ENCODE measurements at places on chromosomes 1 and 21.

GRCh38 chr1:2554621-2555387 lies 1.4 kb upstream of the TNFRSF14 start:
- DNase-seq: no peak

GRCh38 chr1:234776876-234777855 lies 167.2 kb upstream of the IRF2BP2 start:
- no peak for DNase-seq

DNA sequence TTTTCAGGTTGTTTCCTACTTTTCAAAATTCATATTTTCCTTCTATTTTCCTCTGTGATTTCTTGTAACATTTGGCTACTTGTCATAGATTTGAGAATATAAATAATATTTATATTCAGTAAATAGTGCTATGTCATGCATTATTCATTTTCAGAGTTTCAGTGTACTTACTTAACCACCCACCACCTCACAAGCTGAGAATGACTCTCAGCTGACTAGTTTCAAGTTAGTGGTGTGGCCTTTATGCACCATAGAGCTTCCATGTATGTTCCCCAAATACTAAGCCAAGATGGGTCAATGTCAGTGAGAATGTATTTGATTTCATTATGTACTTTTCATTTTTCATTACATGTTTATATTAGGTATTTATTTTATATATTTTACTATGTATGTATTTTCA lies 56.9 kb upstream of the RGS1 start:
- no peak for DNase-seq

DNA sequence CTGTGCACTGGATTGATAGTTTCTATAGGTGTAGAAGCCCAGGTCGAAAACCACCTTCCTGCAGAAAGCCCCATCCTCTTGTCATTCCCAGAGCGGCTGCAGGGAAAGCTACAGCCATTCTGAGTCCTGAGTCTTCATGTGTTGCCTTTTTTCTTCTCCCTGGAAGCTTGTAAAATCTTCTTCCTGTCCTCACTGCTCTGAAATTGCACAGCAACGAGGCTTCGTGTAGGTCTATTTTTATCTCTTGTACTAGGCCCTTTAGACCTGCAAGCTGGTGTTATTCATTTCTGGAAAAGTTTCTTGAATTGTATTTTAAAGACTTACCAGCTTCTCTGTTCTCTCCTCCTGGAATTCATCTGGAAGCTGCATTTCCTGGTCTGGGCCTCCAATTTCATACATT lies 44.2 kb upstream of the ETS2 start:
- DNase-seq: no peak

DNA sequence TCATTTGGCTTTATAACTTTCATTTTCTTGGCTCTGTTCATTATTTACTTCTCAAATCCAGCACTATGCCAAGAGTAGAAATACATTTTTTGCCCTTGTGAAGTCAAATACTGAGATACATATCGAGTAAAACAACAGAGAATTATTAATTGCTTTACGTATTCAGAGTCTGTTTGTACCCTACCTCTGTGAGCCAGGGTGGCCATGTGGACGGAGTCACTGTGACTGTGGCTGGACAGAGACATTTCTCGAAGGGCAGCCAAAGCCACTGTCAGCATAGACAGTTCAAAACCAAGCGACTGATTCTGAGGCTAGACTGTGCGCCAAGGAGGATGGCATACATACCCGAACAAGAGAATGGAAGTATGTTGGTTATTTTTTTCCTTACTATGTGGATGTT lies 391.0 kb upstream of the PROX1 start:
- DNase-seq: no peak

DNA sequence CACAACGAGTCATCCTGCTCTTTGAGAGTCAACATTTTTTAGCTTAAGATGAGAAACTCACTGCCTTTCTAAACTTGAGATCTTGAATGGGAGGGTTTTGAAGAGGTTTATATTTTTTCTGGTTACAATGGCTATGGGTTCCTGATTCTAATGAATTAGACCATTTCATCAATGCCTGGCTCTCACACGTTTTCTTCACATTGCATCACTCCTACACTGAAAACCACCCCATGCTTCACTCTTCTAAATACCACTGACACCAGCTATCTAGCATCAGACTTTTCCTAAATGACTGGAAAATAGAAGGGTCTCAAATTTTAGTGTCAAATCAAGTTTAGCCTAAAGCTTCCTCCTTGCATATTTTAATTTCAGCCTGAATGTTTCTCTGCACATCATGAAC lies 606.1 kb upstream of the USP24 start:
- DNase-seq: no peak

DNA sequence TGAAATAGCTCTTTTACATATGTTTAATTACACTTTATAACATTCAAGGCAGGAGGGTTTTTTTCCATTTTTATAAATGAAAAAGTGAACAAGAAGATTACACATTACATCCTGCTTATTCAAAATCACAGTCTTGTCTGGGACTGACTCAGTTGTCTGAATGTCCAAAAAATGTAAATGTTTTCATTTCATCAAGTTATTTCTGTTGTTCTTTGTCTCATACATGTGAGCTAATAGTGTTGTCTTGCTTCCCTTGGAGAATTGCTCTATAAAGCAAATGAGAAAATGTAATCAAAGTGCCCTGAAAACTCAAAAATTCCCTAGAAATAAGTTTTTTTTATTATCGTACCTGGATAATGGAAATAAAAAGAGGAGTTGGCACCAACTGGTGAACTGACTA lies 242.9 kb downstream of the GRIK1 start:
- no peak for DNase-seq

GRCh38 chr1:27531959-27532685 lies 42.2 kb upstream of the WASF2 start:
- no peak for DNase-seq

- no peak for DNase-seq
These were observed 419.4 kb upstream of the USP24 start for GRCh38 chr1:55634516-55634915.
